ENCODE measurements at places on chromosomes 16 and 17.

- no peak for DNase-seq
Measured at GRCh38 chr16:4860727-4861342, 13.6 kb downstream of the UBN1 start.

- DNase-seq = peak; percentile 53
Measured at GRCh38 chr17:1486802-1487695, 5.4 kb downstream of the MYO1C start.

GRCh38 chr17:80790021-80790765 is 201.4 kb upstream of the CHMP6 start:
- no peak for DNase-seq

- DNase-seq = no peak
Measured at GRCh38 chr16:61937646-61938045, 98.6 kb downstream of the CDH8 start.

GRCh38 chr16:85607321-85607765 is 5.8 kb upstream of the GSE1 start:
- DNase-seq = no peak

DNA sequence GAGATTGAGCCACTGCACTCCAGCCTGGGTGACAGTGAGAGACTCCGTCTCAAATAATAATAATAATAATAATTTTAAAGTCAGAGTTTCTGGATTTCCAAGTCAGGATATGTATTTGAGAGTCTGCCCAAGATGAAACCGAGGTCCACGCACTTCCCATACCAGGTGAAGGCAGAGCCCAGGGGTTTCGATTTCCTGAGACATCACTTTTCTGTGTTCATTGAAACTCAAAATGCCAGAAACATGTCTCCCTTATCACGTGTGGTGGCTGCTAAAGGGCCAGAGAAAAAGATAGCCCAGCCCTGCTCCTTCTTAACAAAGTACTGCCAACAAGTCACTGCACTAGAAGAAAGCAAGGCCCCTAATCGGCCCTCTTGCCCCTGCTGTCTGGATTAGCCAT is 9.8 kb upstream of the RNF157 start:
- no peak for DNase-seq

- no peak for DNase-seq
Measured at GRCh38 chr17:79840989-79841286, 1.7 kb upstream of the CBX4 start.

DNA sequence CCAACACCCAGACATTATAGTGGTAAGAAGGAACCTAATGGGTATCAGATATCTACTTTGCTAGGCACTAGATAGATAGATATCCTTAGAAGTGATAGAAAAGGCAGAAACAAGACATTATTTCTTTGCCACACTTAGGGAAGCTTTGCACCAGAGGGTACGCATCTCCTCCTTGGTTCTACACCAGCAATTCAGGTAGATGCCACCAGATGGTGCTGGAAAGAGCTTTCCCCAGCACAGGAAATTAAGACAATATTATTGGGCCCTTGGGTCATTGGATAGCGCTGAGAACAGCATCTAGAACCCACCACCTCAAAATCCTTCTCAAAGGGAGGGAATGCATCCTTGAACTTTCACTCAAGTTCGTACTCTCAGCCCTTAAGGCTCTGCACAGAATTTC is 173.8 kb upstream of the CCL2 start:
- no peak for DNase-seq

- no peak for DNase-seq
Measured at GRCh38 chr16:88531346-88531745, 38.9 kb upstream of the ZC3H18 start.

DNA sequence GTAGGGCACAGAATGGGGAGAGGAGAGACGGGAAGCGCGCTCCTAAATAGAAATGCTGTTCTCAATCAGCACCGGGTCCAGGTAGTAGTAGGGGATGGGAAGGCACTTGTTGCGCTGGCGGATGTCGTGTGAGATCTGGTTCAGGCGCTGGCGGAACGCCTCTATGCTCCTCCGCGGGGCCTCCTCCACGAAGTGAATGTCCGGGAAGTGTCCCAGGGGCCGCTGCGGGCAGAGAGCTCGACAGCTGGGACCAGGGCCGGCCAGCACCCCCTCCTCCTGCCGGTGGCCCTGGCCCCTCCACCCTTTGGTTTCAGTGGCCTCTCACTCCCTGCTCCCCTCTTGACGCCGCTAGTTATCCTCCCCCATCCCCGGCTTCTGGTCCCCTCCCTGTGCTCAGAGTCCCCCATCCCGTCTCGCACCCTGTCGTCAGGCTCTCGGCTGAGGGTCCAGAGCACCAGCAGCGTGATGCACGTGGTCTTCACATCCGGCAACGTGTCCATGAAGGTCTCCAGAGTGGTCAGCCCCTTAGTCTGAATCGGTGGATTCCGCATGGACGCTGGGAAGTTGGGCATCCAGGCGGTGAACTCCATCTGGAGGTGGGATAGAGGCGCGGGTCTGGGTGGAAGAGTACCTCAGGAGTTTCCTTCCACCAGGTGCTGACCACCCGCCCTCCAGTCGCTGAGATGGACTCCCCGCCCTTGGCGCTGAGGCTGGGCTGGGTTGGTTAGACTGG is 14.6 kb downstream of the ALOX12B start:
- no peak for DNase-seq

- no peak for DNase-seq
Measured at GRCh38 chr16:53457670-53458069, 23.4 kb downstream of the RBL2 start.

DNA sequence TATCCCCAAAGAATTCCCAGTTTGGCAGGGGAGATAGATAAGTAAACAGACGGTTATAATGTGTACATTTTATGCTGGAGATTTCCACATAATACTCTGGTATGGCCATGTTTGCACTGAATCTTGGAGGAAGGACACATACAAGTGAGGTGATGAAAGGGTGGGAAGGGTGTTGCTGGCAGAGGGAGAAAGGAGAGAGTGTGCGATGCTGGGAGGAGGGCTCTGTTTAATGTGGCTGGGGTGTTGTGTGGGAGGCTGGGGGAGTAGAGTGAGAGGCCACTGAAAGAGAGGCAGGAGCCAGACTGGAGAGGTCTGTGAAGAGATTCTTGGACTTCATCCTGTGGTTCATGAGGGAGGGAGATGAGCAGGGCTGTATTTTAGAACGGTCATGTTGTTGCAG is 87.6 kb downstream of the SPACA3 start:
- DNase-seq = no peak

DNA sequence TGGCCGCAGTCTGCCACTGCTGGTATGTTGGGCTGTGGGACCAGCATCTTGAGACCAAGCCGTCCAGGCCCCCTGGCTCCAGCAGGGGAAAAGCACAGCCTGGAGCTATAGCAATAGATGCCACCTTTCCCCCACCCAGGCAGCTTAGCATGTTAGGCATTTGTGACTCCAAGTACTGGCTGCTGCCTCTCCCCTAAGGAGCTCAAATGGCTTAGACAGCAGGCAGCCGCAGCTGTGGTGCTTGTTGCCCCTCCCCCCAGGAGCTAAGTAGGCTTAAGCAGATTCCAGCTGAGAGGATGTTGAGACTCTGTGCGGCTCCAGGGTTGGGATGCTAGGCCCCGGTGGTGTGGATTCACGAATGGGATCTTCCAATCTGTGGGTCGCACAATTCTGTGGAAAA is 88.8 kb upstream of the ANKFN1 start:
- no peak for DNase-seq

DNA sequence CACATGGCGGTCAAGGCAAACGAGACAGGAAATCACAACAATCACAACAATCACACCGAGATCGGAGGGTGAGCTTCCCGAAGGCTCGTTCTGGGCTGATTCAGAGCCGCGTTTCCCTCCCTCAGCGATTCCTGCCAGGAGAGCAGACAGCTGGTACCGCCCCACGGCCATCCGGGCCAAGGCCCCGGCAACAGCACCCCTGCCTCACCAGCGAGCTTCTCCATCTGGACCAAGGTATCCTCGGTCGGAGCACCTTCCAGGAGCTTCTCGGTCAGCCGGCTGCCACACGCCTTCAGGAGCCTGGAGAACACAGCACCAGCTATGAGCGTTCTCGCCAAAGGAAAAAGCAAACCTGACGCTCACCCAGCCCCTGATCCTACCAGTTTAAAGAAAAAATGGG is 15.2 kb upstream of the PLD6 start:
- no peak for DNase-seq

DNA sequence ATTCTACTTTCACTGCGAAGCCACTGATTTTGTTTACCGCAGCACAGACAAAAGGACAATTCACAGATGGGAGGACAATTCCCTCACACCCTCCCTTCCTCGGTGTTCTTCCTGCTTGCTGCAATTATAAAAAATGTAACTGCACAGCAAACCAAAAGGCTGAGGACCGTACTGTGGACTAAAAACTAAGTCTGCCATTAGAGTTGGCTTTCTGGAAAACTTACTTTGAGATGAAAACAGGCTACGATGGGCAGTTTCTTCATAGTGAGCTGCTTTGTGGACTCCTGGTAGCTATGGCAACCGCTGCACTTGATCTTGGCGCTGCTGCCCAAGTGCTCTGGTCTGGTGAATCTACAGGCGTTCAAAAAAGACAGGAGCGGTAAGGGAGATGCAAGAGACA is 35.2 kb downstream of the USP22 start:
- no peak for DNase-seq

DNA sequence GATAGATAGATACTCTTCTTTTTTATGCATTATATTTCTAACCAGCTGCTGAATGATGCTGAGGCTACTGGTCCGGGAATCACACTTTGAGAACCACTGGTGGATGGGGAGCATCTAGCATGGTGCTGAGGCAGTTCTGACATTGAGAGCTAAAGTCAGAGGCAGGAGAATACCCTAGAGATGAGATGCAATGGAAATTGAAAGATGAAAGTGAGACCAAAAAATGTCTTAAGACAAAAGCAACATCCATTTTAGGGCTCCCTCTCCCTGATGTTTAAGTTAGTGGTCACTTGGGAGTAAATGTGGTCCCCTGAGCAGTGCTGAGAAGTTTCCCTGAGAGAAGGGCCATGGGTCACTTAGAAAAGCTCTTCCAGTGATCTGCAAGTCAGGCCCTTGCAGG is 6.8 kb downstream of the PCTP start:
- no peak for DNase-seq

DNA sequence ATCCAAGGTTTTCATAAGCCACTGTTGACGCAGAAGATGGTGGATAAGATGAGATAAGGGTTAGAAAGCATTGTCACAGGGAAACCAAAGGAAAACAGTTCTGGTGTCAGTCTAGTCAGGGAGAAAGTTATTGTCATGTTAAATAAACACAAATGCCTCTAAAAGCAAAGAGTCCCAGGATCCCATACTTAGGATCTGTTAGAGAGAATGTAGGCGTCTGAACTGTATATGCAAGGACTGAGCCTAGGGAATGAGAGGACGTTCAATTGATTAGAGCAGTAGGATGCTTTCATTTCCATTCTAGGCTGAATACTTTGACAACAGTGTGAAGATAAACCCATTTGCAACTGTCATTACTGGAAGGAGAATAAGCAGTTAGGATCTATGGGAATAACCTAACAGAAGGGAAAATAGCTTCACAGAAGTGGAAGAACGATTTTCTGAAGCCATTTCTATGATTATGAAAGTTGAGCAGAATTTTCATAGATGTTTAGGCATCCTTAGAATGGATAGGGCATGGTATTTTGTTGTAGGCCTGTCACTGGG is 1149.1 kb upstream of the CDH8 start:
- DNase-seq = no peak

DNA sequence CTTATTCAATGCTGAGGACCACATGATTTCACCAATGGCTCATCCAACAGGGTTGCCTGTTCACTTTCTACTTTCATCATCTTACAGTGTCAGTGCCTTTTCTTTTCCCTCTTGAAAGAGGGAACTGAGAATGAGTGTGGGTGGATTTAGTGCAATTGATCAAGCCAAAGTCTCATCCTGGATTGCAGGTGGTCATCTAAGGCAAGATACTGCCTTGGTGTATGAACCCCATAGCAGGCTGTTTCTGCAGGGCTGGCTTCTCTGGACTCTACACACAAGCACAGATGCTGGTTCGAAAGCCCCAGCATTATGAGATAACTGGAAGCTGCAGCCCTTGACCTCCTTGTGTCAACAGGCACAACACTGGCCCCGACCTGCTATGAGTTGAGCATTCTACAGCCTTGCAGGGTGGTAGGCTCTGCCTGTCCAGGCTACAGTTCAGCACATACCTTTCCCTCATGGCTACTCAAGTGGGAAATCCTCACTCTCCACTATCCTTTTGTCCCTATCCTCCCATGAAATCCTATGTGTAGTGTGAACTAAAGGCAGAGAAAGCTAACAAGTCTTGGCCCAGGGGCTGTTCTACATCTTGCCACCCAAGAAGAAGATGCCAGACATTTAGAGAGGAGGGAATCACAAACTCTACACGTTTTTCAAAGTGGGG is 358.7 kb downstream of the SLC39A11 start:
- DNase-seq = no peak

DNA sequence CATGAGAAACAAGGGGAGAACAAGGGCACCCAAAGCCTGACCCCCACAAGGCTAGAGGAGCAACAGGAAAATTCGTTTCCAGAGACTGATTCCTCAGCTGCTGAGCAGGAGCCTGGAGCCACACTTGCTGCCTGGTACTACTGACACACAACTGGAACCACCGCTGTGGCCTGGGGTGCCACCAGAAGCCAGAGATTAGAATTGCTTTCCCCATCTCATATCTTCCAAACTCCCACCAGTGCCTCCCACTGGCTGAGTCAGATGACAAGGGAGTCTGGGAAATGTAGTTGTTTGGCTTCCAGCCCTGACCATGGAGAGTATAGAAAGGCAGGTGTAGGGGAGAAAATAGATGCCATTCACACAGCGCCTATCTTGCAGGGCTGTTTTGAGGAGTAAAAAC is 4.1 kb upstream of the TMEM11 start:
- no peak for DNase-seq

GRCh38 chr16:28494121-28494851 is at the start of gene APOBR:
APOBR (plus strand) TSS chr16:28494643; CDS start chr16:28494682, 39 bp downstream.
- peak; percentile 71 for DNase-seq

GRCh38 chr17:41796121-41796895 is 9.8 kb upstream of the JUP start:
- DNase-seq = no peak

DNA sequence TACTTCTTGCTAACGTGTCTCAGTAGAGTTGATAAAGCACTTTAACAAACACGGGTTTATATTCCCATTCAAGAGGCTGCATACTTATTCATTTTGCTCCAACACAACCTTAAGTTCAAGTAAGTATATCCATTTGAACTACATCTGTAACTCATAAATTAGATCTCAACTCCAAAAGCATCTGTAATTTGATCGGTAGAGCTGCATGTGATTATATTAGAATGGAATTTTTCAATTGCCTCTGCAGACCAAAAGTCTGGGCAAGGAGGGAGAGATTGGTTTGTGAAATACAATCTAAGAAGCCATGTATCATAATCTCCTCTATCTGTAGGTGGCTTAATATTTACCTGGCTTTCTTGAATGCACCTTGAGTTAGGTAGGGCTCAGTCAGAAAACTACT is 371.0 kb downstream of the RBFOX1 start:
- no peak for DNase-seq

DNA sequence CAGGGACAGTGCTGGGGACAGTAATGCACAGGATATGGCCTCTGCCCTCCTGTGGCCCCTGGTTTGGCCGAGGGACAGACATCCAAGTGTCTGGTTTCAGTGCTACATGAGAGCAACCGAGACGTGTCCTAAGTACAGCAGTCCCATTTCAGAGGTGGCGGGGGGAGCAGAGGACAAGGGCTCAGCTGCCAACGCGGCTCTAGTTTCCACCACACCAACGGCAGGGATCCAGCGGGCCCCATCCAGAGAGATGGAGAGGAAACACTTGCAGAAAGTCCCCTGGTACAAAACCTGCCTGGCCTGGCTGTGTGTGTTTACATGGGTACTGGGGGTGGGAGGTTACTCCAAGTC is 125.8 kb upstream of the SMURF2 start:
- DNase-seq = no peak

- DNase-seq = no peak
Measured at GRCh38 chr17:48213797-48214196, 106.2 kb downstream of the SNX11 start.
